ENCODE measurements at places on chromosomes 7 and 10.

GRCh38 chr10:98244586-98244985, 23.4 kb downstream of the LOXL4 start:
- DNase-seq = no peak

- no peak for DNase-seq
These were observed 27.0 kb downstream of the PRKAG2 start for GRCh38 chr7:151849879-151850260.

DNA sequence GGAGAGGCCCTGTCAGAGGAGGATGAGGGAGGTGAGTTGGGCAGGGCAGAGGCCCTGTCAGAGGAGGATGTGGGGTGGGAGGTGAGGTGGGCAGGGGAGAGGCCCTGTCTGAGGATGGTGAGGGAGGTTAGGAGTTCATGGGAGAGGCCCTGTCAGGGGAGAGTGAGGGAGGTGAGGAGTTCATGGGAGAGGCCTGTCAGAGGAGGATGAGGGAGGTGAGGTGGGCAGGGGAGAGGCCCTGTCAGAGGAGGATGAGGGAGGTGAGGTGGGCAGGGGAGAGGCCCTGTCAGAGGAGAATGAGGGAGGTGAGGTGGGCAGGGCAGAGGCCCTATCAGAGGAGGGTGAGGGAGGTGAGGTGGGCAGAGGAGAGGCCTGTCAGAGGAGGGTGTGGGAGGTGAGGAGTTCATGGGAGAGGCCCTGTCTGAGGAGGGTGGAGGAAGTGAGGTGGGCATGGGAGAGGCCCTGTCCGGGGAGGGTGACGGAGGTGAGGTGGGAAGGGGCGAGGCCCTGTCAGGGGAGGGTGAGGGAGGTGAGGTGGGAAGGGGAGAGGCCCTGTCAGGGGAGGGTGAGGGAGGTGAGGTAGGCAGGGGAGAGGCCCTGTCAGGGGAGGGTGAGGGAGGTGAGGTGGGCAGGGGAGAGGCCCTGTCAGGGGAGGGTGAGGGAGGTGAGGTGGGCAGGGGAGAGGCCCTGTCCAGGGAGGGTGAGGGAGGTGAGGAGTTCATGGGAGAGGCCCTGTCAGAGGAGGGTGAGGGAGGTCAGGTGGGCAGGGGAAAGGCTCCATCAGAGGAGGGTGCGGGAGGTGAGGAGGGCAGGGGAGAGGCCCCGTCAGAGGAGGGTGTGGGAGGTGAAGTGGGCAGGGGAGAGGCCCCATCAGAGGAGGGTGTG, 73.7 kb downstream of the INPP5A start:
- no peak for DNase-seq

DNA sequence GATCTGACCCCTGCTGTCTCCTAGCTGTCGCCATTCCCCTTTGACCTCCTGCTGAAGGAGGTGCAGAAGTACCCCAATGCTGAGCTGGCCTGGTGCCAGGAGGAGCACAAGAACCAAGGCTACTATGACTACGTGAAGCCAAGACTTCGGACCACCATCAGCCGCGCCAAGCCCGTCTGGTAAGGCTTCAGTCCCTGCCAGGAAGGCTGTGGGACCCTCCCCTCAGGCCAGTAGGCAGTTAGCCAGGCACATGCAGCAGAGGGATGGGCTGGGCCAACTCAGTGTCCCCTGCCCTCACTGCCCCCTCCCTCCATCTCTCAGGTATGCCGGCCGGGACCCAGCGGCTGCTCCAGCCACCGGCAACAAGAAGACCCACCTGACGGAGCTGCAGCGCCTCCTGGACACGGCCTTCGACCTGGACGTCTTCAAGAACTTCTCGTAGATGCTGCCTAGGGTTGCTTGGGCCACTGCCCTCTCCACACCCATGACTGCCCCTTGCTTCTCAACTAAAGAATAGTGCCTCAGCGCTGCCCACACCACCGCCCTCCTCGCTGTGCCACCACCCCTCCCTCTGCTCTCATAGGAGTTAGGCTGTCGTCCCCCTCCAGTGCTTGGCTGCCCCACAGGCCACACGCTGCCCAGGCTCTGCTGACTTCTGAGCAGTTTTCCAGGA, 41.0 kb upstream of the ZMIZ2 start:
- DNase-seq = no peak

- DNase-seq = no peak
These were observed 19.9 kb upstream of the ZMIZ1 start for GRCh38 chr10:79048639-79049550.

DNA sequence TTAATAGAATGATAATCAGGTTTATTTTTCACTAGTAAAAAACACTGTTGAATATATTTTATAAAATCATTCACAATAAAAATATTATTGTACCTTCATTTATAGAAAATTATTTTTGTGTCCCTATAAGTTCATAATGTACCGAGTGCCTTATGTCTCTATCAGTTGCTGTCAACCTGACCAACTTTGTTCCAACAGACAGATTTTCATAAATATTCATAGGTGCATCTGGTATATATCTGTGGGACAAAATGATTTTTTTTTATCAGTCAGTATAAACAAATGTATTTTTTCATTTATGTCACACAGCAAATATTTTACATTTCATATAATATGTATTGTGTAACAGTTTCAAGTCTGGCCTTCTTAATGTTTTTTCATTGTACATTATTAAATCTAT, 195.9 kb downstream of the HGF start:
- DNase-seq = no peak

DNA sequence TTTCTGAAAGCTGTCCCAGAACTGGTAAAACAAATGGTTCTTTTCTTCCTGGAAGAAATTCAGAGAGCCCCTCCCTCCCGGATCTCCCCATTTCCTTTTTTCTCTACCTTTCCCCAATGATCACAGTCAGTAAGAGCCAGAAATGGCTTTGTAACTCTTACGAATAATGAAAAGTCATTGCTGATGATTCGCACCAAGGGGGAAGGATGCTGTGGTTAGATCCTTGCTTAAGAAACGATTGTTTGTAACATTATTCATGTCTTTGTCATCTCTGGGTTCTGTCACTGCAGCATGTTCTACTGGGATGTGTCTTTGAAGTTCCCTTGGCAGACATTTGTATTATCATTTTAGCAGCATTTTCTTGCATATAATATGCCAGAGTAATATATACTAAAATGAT, 138.9 kb downstream of the CACNB2 start:
- DNase-seq = peak; percentile 7

- DNase-seq = no peak
These were observed 448.8 kb downstream of the LRMDA start for GRCh38 chr10:75880031-75880775.

GRCh38 chr10:17453373-17454091, 863 bp downstream of the ST8SIA6 start:
- peak; percentile 85 for DNase-seq

DNA sequence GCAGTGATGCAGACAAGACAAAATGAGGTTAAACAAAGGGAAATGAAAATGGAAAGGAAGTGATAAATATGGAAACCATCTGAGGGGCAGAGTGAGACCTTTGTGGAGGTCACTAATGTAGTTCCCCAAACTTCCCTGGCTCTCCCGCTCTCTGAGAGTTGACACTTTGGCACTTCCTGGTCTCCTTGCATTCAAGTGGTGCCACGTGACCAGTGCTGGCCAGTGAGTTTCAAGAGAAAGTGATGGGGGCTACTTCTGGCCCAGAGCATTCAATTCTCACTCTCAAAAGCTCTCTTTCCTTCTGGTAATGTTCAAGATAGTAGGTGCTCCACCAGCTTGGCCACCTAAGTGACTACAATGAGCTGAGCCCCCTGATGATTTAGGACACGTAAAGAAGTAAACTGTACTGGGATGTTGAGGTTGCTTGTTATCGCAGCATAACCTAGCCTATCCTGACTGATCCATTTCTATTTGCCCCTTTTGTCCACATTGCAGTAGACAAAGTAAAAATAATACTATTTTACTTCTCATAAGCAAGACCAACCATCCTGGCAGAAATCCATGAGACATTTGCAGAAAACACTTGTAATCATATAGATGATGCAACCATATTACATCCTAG, 242.0 kb upstream of the YAE1 start:
- DNase-seq = no peak

DNA sequence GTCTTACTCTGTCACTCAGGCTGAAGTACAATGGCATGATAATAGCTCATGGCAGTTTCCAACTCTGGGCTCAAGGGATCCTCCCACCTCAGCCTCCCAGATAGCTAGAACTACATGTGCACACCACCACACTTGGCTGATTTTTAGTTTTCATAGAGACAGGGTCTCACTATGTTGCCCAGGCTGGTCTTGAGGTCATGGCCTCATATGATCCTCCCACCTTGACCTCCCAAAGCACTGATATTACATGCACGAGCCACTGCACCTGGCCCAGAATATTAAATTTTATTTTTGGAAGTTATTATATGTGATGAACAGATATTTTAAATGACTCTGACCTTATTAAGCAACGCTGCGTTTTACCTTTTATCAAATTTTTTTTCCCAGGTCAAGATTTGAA, 94.4 kb downstream of the PODXL start:
- no peak for DNase-seq

DNA sequence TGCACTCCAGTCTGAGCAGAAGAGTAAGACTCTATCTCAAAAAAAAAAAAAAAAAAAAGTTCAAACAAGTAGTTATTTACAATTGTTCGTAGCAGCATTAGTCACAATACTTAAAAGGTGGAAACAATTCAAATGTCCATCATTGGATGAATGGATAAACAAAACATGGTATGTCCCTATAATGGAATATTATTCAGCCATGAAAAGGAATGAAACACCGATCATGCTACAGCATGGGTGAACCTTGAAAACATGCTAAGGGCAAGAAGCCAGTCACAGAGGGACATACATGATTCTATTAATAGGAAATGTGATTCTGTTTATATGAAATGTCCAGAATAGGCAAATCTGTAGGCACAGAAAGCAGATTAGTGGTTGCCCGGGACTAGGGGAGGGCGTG, 15.9 kb downstream of the DOCK1 start:
- DNase-seq = no peak

DNA sequence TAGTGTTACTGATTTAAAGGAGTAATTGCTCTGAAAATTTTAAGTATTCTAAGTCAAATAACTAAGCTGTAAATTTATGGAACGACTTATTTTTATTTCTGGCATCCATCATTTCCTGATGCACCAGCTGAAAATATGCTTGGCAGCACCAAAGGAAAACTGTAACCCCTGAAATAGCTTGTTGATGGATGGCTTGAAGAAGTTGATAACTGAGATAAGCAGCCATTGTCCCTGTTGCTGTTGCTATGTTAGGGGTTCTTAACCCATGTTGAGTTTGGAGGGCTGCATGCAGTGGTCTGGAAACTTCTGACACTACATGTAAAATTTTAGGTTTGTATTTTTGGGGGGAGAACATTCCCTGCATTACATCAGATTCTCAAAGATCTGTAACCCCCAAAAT, 30.6 kb downstream of the RPA3 start:
- no peak for DNase-seq

DNA sequence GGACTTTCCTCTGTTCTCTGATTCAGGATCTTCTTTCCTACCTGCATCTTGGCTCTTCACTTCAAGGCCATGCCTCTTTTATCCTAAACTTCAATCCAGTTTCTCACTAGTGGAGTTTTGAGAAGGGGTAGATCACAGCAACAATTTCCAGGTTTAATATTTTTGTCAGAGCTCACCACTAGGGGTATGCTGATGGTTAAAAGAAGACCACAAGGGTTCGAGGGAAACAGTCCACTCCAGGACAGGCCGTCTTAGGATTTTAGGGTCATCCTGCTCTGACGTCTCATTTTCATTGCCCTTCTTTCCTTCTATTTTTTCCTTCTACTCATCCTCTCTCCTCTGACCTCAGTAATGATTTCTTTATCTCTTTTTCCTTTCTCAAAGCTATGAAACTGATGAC, 11.3 kb downstream of the STAG3 start:
- DNase-seq = no peak

GRCh38 chr10:127834221-127834620, 58.5 kb downstream of the CLRN3 start:
- DNase-seq = no peak

DNA sequence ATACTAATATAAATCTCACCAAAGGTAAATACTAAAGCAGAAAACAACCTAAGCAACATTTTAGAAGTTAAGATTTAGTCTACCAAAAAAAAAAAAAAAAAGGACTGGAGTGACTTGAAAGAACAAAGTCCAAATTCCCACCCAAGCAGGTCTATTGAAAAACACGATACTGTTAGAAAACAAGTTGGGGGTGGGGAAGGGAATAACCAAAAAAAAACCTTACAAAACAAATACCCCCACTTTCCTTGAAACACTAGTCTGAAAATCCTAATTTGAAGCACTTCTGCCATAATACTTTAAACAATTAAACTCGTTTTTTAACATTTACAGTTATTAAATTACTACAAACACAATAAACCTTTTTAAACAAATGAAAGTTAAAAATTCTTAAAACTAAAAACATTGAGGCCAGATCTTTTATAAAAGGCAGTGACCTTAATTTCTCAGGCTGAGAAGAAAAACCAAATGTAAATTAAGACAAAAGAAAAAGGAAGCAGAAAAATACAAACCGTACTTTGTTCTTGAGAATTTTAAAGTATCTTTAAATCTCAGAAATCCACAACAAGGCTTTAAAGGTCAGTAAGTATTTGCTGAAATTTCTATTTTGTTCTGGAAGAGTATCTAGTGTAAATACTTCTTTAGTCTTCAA, 135.1 kb downstream of the NRBF2 start:
- peak; percentile 55 for DNase-seq

DNA sequence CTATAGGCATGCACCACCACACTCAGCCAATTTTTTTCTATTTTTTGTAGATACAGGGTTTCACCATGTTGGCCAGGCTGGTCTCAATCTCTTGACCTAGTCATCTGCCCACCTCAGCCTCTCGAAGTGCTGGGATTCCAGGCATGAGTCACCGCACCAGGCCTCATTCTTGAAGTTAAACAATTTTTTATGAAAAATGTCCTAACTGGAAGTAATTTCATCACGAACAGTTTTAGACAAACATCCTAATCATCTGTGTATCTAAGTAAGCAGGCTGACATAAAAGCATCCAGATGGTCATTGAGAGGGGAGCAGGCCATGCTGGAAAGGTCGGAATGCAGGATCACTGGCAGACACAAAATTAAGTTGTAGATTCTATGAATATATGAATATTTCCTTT, 269.1 kb downstream of the ZMYND11 start:
- no peak for DNase-seq

DNA sequence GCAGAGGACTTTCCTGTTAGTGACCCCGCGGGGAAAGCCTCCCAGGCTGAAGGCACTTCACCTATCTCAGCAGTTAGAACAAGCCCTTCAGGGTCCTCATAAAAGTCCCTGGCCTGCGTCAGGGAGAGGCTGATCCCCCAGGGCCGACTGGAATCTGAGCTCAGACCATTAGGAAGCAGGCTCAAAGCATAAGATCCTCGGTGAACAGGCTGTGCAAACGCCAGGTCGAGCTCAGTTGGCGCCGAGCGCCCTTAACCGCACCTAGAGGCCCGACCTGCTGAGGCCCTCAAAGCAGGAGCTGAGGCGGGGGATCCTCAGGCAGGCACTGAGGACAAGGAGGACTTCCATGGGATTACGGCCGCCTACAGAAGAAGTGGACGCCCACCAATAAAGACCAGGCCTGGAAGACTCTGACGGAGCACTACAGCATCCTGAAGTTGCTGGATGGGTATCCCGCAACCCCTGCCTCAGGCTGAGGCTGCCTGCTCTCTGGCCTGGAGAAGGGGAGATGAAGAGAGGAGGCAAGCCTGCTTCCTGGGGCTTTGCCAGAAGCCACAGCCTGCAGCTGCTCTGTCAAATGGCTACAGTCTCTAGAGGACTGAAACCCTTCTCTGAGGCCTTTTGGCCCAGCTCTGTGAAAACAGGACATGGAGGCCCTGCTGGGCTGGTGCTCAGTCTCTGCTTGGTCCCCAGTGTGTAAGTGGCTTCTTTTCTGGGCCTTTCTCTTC, 29.9 kb downstream of the LIPJ start:
- no peak for DNase-seq

- DNase-seq = no peak
These were observed 103.1 kb downstream of the ZNF467 start for GRCh38 chr7:149670288-149670687.

GRCh38 chr10:19014034-19014433, 34.6 kb upstream of the MALRD1 start:
- no peak for DNase-seq

Measured in mesendoderm (in vitro differentiated cells).